Ascending aorta (tissue), 2 donors: ENCODE measurements at places on chromosomes 7 and 10. TPM values are rescaled to one million over a fixed set of nuclear protein-coding genes. Genes with fewer than 3 reads are reported as not detected.
A peak's percentile ranks its signal among the peaks of the same experiment; 100 is the strongest.

- H3K36me3 ChIP-seq, result no peaks in the 10 kb centered on the region
- no peak overlapping the region for H3K4me3 ChIP-seq
- no peak for DNase-seq
- no peaks in the 10 kb centered on the region for H3K27me3 ChIP-seq
- H3K4me1 ChIP-seq, result no peaks in the 10 kb centered on the region
- H3K27ac ChIP-seq, result no peak overlapping the region
These were observed 52.3 kb upstream of the TMEM229A start for GRCh38 chr7:124085179-124085578.

- H3K4me1 ChIP-seq, result no peaks in the 10 kb centered on the region
- peak overlapping the region; percentile 71 for H3K4me3 ChIP-seq
- no peaks in the 10 kb centered on the region for H3K27me3 ChIP-seq
- H3K27ac ChIP-seq, result peak overlapping the region; percentile 22
These were observed 45.6 kb downstream of the PDIA4 start for GRCh38 chr7:148982654-148983199.

Gene MKRN1
- total RNA-seq, result 20.6 TPM

Gene SPDYE2
- not detected for total RNA-seq
